Activated CD8-positive, alpha-beta T cell treated with anti-CD3 and anti-CD28 coated beads, Interleukin-2, amount 10 ng/mL, durations not matched to agents 7 days and 5 days (primary cell): ENCODE measurements at places on chromosomes 12 and 14. TPM values are rescaled to one million over a fixed set of nuclear protein-coding genes. Genes with fewer than 3 reads are reported as not detected.

- DNase-seq: no peak
Measured at GRCh38 chr14:24597403-24597802, 12.1 kb downstream of the GZMH start.

DNA sequence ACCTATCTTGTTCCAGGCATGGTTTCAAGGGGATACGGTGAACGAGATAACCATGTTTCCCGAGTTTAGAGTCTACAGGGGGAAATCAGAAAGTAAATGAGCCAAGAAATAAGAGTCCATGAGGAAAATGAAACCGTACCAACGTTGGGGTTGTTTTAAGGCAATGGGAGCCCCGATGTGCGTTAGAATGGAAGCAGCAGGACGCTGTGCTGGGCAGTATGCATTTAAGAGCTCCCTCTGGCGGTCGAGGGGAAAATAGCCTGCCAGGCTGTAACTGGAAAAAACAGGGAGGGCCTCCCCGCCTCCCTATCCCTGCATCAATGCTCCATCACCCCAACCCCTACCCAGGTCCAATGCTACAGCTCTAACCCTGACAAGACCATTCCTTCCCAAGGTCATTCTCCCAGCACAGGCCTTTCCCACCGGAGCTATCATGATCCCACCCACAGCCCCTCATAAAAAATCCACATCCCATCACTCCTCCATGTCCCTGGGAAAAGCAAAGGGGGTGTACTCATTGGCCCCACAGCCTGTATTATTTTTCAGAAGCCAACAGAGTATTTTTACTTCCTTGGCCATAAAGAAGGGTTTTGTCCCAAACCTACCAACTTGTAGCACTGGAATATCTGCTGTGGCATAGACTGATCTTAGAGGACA is 226.3 kb upstream of the NOS1 start:
- DNase-seq: peak; percentile 58

Gene SOX5
- total RNA-seq: not detected

DNA sequence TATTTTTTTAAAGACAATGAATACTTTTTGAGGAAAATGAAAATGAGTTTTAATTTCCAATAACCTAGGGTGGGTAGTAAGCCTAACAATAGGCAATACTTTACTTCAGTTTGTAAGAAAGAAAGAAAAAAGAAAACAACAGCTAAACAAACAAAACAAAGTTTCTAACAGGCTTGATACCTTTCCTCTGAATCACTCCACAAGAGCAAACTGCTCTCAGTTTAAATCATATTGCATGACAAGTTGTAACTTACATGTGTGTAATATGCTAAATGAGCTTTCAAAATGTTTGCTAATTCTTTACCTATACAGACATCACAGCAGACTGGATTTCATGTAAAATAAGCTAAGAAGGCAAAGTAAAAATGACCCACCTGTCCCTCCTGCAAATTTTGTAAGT is 6.7 kb upstream of the LMO3 start:
- no peak for DNase-seq

Gene PABPN1
- total RNA-seq: 200 TPM

- no peak for DNase-seq
Measured at GRCh38 chr14:26621807-26622560, 24.2 kb upstream of the NOVA1 start.

DNA sequence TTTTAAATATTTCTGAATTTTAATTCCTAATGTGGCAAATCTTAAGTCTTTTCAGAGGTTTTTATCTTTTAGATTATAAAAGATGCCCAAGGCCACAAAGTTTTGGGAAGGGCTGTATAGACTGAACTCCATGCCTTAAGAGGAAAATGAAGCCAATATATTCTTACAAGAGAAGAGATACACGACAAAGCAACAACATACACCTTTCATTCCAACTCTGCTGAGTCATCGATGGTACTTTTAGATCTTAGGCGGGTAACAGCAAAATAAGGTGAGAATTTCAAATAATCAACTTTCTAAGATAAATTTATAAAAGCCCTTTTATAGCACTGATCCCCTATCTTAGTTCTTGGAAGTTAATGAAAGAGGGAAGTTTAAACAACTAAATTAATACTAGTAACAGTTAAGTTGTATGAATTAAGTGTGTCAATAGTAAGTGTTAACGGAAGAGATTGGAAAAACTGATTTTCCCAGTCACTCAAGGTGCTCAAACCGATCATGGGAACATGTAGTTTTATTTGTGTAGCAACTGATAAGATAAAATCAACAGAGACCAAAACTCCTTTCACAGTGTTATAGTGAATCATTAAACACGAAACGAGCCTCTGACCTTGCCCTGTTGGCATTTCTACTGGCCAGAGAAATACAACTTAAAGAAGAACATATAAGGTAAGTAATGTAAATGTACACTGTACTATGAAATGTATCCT is 18.8 kb upstream of the PIK3C2G start:
- no peak for DNase-seq

DNA sequence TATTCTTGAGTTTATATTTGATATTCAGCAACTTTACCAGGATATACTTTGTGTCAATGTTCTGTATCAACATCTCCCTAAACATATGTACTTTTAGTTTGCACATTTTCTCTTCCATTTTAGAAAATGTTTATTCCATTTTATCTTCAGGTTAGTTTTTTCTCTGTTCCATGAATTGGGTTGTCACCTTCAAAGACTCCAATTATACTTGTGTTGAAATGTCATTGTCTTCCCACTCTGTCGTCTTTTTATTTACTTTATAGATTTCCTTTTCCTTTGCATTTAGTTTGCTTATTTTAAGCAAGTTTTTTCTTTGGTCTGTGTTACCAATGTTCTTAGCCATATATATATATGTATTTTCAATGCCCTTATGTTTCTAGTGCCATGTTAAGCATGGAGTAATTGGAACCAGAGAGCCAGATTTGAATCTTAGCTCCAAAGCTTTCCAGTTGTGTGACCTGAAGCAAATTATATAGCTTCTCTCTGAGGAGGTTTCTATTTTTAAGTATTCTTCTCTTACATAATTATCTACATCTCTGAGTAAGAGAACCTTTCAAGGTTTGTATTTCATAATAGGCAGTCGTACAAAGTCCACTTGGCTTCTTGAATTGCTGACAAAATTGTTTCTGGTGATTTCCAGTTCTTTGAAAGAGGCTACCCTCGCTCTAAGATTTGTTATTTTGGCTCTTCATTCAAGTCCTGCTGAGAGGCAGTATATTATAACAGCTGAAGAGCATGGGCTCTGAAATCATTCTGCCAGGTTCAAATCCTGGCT is 85.8 kb upstream of the DYRK2 start:
- DNase-seq: no peak

Gene TRIM9
- 0.63 TPM for total RNA-seq

Gene RTL1
- total RNA-seq: not detected

Gene TEX52
- 0.40 TPM for total RNA-seq

Gene OR11H7
- not detected for total RNA-seq

Gene HOXC9
- total RNA-seq: not detected

Gene AQP2
- not detected for total RNA-seq

Gene ARID2
- 52.3 TPM for total RNA-seq

Gene FLRT2
- not detected for total RNA-seq

Gene HOXC5
- total RNA-seq: not detected

- DNase-seq: no peak
Measured at GRCh38 chr12:110907583-110907982, 12.8 kb downstream of the MYL2 start.

DNA sequence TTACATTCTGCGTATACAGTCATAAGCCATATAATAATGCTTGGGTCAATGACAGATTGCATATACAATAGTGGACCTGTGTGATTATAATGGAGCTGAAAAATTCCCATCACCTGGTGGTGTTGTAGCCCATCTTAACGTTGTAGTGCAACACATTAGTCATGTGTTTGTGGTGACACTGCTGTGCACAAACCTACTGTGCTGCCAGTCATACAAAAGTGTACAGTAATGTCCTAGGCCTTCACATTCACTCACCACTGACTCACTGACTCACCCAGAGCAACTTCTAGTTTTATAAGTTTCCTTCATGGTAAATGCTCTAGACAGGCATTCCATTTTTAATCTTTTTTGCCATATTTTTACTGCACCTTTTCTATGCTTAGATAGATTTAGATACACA is 194.8 kb upstream of the SEL1L start:
- no peak for DNase-seq
